ENCODE measurements at places on chromosomes 3 and 15.

GRCh38 chr3:43389388-43390254, 103.3 kb downstream of the SNRK start:
- no peak for DNase-seq

GRCh38 chr3:76352511-76353284, 567.3 kb upstream of the ZNF717 start:
- DNase-seq: no peak

GRCh38 chr3:124831628-124832199, 55.5 kb downstream of the ITGB5 start:
- no peak for DNase-seq

GRCh38 chr3:160129459-160130061, 95.7 kb upstream of the C3orf80 start:
- DNase-seq: no peak

DNA sequence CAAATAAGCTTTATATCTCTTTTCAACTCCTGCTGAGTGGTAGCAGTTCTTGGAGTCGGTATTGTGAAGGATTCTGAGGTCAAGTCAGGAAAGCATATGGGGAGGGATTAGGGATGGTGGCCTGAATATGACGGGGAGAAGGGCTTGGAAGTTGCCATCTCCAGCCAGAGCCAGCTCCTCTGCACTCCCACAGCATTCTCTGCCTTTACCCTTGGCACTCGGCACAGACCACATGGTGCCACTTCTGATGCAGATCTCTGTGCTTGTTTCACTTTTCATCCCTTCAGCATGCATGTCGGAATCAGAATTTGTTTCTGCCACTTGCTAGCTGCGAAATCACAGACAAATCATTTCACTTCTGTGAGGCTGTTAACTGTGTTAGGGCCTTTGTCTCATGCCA, 52.5 kb downstream of the RAB11A start:
- no peak for DNase-seq

DNA sequence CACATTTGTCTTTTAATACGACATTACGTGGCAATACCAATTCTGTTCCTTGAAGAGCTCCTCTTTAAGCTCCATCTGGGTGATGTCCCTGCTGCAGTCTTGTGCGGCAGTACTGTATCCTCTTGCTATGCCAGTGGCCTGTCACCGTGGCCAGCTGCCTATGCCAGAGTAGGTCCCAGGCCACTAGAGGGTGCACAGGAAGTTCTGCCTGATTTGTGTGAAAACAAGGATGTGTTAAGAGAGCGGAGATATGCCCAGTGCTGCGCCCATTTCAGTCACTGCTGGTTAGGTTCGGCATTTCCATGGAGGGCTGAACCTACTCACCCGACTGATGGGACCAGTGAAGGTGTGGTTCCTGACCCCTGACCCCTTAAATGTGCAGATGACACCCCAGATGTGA, 25.2 kb downstream of the NIPA1 start:
- no peak for DNase-seq

GRCh38 chr3:46656778-46657556, 36.5 kb downstream of the ALS2CL start:
- no peak for DNase-seq

DNA sequence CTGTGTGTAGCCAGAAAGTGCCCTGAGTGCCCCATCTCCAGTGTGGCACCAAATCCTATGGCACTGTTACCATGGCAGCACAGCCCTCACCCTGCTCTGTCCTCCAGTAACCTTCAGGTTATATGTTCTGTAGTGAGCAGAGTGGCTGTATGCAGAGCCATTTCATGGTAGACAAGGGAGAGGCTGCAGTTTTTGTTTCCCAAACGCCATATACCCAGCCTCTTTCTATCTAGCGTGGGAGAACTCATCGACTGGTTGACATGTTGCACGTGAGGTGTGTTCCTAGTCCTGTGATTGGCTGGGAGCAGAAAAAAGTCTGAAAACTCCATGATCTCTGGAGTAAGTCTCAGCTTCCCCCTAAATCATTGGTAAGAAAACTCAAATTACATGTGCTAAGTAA, 2.0 kb downstream of the SIDT1 start:
- no peak for DNase-seq

DNA sequence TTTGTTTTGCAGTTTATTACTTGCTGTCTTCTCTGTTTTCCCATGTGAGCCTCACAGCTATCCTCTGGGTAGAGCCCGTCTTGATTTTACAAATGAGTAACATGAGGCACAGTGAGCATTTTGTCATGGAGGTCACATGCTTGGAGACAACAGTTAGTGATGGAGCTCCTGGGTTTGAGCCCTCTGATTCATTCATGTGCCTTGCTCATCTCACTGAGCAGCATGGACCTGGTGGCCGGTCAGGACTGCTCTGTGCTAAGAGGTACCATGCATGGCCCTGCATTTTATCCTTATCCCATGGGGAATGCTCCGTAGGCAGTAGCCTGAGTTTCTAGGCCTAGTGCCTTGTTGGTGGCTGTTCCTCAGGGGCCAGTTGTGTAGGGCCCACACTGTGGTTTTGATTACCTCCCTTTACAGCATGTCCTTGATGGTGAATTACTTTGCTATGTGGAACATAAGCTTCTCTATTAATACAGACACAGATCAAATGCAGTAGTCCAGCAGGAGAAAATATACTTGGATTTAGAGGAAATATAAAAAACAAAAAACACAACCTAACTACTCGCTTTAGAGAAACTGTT, 35.6 kb downstream of the MAP2K5 start:
- DNase-seq: no peak

- no peak for DNase-seq
Measured at GRCh38 chr3:171535133-171535532, 74.9 kb upstream of the TNIK start.

DNA sequence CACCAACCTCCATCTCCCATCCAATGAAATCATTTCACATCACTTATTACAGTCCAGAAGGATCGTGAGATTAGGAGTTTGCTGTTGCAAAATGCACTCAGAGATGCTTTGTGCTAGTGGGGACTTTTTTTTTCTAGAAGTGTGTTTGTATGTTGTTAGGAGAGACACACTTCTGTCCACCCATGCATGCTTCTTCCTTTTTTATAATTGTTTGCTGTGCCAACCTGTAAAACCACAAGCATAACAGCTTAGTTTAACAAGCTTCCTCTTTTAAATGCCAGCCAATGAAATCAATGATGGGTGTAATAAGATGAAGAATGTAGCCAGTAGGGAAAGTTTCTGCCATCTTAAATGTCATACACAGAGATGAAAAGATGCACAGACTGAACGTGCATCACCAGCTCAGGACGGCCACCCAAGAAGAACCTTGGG, 305.6 kb upstream of the STT3B start:
- peak; percentile 1 for DNase-seq

- DNase-seq: no peak
Measured at GRCh38 chr3:98594628-98595324, 1.4 kb upstream of the CPOX start.

GRCh38 chr3:191357909-191358308, 27.6 kb upstream of the UTS2B start:
- DNase-seq: no peak

GRCh38 chr3:94172695-94173310, 109.9 kb downstream of the NSUN3 start:
- no peak for DNase-seq

DNA sequence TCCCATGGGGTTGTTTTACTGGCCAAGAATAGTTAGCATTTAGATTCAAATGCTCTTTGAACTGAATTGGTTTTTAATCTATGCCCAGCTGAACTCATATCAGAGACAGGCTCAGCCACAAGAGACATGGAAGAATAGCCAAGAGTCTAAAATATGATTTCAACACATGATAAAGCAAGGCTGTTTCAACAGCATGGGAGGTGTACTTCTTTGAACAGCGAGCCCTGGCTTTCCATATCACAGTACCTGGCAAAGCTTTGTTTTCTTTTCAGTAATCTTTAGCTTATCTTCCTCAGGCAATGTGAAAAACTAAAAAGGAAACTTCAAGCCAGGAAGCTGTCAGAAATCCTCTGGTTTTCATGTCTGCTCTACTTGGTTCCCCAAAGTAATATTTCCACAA, 413.6 kb upstream of the ADAMTS9 start:
- DNase-seq: no peak

GRCh38 chr15:33067456-33067855, 127.1 kb downstream of the FMN1 start:
- DNase-seq: no peak

DNA sequence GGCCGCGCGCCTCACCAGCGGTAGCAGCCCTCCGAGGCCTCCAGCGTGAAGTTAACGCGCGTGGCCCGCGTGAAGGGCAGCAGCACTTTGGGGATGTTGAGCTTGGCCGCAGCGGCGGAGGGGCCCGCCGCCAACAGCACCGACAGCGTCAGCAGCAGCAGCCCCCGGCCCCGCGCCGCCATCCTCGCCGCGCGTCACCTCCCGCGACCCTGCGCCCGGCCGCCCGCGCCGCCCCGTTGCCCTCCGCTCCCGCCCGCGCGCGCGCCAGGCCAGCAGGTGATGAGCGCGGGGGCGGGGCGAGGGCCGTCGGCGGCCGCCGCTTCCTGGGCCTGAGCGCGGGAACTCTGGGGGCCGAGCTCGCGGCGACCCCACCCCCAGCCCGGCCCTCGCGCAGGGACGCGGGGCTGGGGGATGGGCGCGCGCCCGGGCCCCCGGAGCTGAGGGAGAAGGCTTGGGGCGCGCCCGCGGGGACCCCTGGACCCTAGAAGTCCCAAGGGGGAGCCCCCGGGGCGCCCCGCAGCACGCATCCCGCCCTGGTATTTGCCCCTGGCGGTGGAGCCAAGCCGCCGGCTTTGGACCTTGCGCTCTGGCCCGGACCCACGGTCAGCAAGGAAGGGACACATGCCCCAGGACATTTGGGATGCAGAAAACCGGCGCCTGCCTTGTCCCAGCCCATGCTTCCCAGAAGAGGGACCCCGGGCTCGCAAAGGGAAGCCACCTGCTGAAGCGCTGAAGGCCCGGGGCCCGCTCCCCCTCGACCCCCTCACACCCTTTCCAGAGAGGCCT, at the start of gene NUP210:
NUP210 (minus strand) TSS at position 278 of the 786 bp plus-strand sequence; CDS start at position 182, 96 bp downstream.
- DNase-seq: peak; percentile 39

DNA sequence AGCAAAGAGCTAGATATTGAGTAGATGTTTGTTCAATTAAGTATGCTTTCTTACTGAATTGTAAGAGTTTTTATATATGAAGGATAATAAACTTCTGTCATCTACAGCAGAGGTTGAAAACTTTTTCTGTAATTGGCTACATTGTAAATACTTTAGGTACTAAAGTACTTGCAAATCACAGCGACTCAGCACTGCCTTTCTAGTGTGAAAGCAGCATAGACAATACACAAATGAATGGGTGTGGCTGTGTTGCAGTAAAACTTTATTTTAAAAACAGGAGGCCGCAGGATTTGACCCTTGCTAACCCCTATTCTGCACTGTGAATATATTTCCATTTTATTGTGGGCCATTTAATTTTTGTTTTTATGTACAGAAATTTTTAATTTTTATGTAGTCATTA, 104.3 kb upstream of the TMC3 start:
- DNase-seq: no peak

DNA sequence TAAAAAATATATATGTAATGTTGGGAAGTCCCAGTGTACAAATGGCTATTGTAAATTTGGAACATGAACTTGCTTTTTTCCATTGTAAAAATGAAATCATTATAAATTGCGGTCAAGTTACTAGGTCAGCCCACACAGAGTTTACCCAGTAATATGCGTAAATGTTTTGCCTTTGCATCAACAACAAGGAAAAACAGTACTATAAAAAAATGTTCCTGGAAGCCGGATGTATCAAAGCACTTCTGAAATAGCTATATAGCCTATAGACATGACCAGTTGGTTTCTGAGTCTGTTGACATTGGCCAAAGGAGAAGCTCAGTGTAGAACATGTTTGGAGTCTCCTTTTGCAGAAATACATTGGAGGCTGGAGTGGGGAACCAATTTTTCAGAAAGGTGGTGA, 23.2 kb downstream of the CTNNB1 start:
- no peak for DNase-seq

GRCh38 chr15:99677540-99678134, 55.6 kb downstream of the LYSMD4 start:
- DNase-seq: no peak

DNA sequence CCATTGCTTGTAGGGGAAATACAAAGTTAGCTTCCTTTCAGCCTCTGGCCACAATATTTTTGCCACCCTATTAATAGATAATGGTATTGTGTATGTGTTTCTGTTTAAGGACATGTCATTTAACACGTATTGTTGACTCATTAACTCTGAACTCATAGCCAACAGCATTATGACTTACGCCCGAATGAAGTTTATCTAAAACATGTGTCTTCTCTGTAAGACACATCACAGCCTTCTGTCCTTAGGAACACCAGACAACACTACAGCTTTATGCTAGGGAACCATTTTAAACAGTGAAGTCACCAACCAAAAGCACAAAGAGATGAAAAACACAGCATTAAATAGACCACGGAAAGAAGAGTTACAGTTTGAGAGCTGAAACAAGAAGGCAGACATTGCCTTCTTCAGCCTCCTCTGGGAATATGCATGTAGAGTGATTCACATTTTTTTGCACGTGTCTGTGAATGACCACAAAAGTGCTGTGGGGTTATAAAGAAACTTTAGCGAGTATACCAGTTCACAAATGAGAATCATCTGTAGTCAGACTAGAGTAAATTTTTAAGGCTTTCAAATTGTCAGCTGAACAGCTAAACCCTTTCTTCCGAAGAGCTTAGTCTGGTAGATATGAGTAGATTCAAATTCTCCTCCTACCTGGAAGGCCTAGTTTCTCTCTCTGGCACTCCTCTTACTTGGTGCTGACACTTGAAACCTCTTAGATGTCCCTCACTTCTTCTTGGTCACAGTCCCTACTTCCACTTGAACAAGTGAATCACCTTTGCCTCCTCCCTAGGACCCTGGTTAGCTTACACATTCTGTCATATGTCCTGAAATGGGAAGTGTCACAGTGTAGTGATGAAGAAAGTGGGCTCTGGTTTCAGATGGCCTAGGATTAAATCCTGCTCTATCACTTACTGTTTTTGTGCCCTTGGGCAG, 32.2 kb downstream of the MCTP2 start:
- DNase-seq: no peak

GRCh38 chr15:84572231-84572630, 28.6 kb upstream of the ZSCAN2 start:
- DNase-seq: no peak

- DNase-seq: no peak
Measured at GRCh38 chr15:60079210-60079609, 75.1 kb downstream of the FOXB1 start.

DNA sequence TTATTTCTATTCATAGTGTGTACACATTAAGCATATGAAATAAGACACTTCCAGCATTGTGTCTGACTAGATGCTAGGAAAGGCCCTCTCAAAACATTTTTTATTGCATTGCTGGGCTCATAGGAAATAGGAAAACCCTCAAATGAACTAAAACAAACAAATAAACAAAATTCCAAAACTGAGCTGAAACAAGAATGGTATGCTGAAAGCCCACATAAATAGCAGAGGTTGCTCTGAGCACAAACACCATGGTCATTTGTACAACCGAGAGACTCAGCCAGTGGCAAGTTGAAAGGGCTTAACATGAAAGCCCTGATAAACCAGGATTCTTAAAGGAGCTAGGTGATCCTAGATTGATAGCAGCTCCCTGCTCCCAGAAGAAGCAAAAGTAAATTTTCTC, 310.0 kb upstream of the WNT5A start:
- no peak for DNase-seq

DNA sequence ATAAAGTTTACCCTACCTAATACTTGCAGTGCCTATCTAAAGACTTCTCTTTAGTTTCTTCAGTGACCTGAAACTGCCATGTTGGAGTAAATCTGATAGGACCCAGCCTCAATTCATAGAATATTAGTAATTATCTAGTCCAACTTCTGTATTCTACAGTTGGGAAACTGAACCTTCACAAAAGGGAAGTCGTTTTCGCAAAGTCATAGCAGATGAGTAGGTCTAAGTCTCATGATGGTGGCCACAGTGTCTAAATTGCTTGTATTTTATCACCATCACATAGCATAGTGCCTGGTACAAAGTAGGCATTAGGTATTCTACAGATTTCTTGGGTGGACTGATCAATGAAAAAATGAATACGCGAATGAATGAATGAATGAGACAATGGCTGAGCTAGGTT, 8.4 kb downstream of the GMNC start:
- DNase-seq: no peak
